ENCODE measurements at places on chromosomes 4 and X.

GRCh38 chr4:42454755-42455420 is 57.6 kb downstream of the SHISA3 start:
- DNase-seq, result no peak

- DNase-seq, result no peak
Measured at GRCh38 chr4:84407554-84408407, 91.3 kb downstream of the NKX6-1 start.

DNA sequence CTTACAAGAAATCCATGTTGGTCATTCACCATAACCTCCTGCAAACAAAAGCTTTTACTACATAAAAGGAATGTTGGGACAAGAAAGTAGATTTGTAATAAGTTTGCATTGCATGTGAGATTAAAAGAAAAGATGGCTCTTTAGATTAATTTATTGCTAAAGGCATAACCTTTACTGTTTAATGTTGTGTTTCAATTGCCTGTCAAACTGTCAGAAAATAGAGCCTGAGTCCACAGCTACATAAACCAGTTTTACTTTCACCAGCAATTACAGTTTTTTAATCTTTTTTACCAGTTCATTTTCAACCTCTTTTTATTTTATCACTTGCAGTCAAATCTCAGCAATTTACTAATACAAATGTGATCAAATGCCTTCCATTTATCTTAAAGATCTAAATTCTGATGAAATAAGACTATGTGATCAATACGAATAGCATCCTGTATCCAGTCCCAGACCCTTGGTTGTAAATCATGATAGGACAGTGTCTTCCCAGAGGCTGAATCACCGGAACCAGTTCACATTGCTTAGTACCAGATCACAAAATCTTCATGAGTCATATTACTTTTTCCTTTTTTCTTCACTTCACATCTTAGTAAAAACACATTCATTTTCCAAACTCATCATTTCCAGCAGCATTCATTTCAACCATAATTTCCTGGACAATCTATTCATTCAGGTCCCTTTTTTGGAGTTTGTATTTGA is 95.4 kb upstream of the FRG1 start:
- DNase-seq, result no peak

DNA sequence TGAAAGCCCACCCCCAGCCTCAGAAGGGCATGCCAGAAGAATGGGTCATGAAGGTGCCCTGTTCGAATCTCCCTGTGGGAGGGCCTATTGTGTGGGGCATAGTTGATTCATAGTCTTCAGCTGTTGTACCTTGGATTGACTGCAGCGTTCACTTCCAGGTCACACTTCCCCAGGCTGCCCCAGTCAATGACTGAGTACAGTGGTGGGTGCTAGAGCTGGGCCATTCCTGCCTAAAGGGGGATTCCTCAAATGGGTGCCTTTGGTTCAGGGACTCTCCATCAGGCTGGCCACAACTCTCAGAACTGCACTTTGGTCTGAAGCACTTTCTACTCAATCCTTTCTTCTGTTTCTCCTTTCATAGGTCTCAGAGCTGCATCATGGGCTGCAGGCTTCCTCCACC is 35.0 kb upstream of the RASGEF1B start:
- DNase-seq, result no peak

DNA sequence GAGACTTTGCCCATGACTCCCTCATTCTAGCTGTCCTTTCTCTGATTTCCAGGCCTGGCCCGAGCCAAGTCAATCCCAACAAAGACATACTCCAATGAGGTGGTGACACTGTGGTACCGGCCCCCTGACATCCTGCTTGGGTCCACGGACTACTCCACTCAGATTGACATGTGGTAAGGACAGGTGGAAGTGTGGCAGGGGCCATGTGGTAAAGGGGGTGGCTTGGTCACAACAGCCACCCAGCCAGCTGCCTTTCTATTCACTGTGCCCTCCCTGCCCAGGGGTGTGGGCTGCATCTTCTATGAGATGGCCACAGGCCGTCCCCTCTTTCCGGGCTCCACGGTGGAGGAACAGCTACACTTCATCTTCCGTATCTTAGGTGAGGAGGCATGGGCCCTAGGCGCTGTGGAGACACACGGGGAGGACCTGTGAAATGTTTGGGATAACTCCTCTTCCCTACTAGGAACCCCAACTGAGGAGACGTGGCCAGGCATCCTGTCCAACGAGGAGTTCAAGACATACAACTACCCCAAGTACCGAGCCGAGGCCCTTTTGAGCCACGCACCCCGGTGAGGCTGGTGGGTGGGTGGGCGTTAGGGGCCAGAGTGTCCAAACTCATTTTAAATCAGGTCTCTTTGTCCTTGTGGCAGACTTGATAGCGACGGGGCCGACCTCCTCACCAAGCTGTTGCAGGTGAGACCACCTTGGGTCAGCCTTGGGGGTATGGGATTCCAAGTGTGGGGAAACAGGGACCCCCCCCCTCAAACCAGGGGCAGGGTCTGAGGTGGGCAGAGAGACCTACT is 6.1 kb upstream of the USP11 start:
- no peak for DNase-seq

GRCh38 chrX:45322382-45322781 is 121.7 kb upstream of the DIPK2B start:
- no peak for DNase-seq

- no peak for DNase-seq
Measured at GRCh38 chrX:23100826-23101225, 101.1 kb downstream of the DDX53 start.

DNA sequence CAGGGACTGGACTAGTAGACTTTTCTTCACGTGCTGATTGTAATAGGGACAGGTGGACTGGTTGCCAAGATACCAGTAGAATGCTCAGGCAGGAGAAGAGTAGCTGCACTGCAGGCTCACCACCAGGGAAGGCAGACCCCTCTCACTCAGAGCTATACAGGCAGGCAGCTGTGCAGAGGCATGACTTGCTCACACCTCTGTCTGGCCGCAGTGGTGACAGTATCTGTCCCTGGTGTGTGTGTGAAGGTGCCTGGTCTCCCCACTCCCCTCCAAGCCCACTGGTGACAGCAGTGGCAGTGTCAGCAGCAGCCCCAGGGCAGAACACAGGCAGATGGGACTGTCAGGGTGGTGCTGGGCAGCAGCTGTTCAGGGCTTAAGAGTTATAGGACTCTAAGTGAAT is 140.7 kb downstream of the RPS6KA6 start:
- DNase-seq, result no peak

GRCh38 chr4:118086344-118086743 is 52.1 kb downstream of the NDST3 start:
- no peak for DNase-seq

DNA sequence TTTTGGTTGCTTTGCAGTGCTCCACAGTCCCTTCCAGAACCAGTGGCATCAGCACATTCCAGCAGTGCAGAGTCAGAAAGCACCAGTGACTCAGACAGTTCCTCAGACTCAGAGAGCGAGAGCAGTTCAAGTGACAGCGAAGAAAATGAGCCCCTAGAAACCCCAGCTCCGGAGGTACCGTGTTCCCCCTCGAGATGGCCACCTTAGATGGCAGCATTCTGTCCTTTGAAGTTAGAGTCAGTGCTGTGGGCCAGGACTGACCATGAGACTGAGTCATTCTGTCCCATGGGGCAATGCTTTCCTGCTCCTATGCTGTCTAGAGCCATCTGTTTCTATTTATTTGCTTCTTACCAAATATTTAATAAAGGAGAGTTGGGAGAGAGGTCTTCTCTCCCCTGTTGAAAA is 112.3 kb downstream of the KLHL8 start:
- no peak for DNase-seq

GRCh38 chr4:42271096-42271495 is 118.6 kb upstream of the BEND4 start:
- no peak for DNase-seq

- DNase-seq, result no peak
Measured at GRCh38 chr4:151835467-151835866, 74.7 kb upstream of the GATB start.

- no peak for DNase-seq
Measured at GRCh38 chr4:116070283-116070682, 956.9 kb upstream of the NDST4 start.

- DNase-seq, result no peak
Measured at GRCh38 chr4:25233194-25233593, 639 bp upstream of the PI4K2B start.

DNA sequence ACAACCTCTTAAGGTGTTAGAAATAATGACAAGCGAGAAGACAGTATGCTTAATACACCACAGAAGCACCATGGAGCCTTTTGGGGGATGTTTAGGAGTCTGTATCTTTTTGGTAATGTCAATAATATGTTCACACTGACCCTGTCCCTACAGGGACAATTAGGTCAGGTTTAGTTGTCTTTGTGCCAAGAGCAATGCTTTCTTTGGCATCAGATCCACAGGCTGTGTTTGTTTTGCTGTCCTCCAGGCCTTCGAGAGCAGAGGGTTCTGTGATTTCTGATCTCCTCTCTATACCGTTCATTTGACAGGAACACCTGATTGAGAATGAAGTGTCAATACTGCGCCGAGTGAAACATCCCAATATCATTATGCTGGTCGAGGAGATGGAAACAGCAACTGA is 153.8 kb downstream of the DCLK2 start:
- DNase-seq, result no peak

DNA sequence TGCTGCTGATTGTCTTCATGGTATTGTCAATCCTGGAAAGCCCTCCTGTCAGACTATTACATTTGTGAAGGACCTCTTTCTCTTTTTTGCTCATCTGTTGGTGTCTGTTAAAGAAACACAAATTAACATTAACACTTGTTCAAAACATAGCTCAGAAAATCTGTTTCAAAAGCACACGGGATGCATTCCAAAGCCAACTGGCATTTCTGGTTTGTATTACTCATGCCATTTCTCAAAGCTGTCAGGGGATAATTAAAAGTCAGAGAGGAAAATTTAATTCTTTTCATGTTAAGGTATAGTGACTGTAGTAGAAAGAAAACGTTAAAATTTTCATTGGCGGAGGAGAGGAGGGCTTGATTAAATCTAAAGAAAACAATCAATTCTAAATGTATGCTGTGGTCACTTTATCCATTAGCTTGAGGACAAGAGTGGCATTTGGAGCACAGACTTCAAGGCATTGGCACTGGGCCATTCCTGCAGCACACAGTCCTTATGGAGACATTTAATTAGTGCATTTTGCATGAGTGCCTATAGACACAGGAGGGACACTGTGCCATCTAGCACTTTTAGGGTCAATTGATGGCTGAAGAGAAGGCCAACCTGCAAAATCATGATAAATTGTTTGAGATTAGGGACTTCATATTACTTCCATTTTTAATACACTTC is 21.2 kb upstream of the GLRA2 start:
- DNase-seq, result peak; percentile 33

DNA sequence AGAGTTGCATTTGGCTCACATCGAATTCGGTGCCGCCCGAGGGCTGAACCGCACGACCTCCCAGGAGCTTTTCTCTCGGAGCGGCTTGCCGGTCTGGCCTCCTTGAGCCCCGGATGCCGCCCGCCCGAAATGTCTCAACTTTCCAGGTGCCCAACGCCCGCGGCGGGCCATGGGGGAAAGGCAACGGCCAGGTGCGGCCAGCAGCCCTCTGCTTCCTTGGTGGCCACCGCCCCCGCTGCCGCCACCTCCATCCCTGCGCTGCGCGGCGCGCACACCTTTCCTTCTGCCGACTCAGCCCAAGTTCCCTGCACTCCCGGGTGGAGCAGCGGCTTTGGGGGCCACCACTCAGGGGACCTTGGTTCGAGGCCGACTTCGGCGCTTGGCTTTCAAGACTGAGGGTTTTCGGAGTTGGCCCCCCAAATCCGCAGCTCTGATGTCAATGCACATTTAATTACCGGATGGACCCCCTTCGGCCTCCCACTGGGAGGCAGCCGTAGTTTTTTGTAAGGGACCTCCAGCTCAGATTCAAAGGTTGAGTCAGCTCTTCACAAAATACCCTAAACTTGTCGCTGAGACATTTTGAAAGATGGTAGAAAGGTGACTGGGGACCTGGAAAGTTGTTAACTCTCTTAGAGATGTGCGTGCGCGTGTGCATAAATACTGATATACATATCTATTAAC is 1.1 kb downstream of the AFF2 start:
- peak; percentile 62 for DNase-seq

GRCh38 chrX:112341598-112341997 is 259.0 kb upstream of the TRPC5 start:
- no peak for DNase-seq

DNA sequence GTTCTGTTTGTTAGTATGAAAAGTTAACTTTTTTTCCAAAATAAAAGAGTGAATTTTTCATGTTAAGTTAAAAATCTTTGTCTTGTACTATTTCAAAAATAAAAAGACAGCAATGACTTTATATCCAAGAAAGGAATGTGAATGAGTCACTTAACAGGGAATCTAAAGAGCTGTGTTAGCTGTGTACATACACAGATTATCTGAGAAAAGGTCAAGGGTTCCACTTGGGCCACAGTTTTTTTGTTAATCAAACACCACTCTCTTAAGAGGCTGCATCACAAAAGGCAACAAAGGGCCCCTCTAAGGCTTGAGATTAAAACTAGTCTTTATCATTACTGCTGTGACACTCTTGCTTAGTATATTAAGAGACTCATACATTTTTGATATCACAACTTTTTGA is 82.1 kb downstream of the FIP1L1 start:
- no peak for DNase-seq

- no peak for DNase-seq
Measured at GRCh38 chr4:8540586-8540985, 39.6 kb upstream of the GPR78 start.

- no peak for DNase-seq
Measured at GRCh38 chr4:152456609-152457008, 79.3 kb downstream of the FBXW7 start.

DNA sequence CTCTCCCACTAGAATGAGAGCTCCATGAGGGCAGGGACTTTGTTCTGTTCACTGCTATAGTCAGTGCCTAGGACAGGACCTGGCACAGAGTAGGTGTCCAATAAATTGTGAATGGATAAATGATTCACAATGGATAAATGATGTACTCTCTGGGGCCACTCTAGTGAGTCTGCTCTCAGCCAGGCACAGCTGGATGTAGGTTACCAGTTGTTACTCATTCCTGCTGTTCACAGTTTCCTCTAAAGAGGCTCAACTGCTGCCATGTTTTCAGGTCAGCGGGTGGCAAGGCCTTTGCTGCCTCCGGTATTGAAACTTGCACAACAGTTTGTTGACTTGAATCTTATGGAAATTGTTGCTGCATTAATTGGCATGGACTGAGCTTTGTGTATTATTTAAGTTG is 99.1 kb downstream of the NHSL2 start:
- no peak for DNase-seq

DNA sequence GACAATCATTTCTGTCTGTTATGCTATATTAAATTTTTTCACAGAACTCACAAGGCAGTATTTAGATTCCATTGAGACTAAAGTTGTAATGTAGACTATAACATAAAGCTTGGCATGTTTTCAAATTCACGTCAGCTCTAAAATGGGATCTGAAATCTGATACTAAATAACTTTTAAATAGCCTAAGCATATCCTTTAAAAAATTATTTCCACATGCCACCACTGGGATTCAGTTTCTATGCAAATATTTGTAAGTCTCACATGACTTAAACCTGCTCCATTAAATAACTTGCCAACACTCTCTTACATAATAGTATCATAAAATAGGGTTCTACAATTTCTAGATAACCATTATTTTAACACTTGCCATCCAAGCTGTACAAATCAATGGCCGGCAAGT is 32.4 kb downstream of the KLHL8 start:
- DNase-seq, result no peak
